Choroid plexus epithelial cell (primary cell): ENCODE measurements at places on chromosomes 13 and 19.

DNA sequence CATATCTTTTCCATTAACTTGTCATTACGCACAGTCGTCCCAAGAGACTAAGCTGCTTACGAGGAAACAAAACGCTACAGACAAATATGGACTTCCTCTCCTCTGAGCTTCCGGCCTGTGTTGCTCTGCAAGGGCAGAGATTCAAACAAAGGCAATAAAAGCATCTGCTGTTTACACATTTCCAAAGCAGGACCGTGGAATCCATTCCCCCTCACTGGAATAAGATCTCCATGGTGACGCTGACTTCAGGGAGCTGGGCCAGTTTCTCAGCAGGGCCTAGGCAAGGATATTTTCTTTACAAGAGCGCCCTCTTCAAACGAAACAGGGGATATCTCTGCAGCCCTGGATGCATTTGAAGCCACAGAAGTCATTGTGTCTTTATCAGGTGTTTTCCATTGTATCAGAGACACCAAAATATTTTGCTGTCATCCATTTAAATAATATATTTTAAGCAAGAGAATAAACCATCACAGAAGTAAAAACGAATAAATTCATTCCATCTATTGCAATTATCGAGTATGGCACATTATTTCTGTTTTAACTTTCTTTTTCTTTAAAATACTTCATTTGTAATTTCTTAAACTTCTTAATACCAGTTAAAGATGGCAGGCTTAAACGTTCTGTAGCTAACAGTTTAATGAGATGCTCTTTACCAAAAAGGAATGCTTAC is 177.5 kb downstream of the DCLK1 start:
- peak; percentile 91 for DNase-seq

- DNase-seq, result no peak
Measured at GRCh38 chr13:25192936-25193335, 20.8 kb upstream of the AMER2 start.

DNA sequence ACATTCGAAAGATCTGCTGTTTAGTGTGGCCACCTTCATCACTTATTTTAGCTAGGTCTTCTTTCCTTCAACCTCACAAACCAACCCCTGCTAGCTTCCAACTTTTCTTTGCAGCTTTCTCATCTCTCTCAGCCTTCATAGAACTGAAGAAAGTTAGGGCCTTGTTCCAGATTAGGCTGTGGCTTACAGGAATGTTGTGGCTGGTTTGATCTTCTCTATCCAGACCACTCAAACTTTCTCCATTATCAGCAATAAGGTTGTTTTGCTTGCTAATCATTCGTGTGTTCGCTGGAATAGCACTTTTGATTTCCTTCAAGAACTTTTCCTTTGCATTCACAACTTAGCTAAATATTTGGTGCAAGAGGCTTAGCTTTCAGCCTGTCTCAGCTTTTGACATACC is 44.7 kb downstream of the CARS2 start:
- DNase-seq, result peak; percentile 45

DNA sequence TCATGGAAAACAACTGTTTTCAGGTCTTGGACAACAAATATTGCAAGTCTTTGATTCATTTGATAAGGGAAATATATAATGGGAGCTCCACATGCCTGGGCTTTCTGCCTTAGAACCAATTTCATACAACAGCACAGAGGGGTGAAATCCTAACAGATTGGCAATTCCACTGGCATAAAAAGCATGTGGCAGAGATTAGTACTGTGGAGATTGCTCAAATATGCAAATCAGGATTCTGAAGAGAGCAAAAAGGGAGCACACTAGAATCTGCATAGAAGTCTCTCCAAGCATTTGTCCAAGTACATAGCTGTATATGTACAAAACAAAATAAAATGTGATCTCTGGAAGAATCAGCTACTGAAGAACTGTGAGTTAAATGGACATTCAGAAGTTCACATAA is 312.9 kb upstream of the SLITRK5 start:
- no peak for DNase-seq

GRCh38 chr13:69720278-69720983 is 387.2 kb upstream of the ATXN8OS start:
- no peak for DNase-seq

GRCh38 chr13:112905990-112906641 is 62.9 kb upstream of the MCF2L start:
- no peak for DNase-seq

DNA sequence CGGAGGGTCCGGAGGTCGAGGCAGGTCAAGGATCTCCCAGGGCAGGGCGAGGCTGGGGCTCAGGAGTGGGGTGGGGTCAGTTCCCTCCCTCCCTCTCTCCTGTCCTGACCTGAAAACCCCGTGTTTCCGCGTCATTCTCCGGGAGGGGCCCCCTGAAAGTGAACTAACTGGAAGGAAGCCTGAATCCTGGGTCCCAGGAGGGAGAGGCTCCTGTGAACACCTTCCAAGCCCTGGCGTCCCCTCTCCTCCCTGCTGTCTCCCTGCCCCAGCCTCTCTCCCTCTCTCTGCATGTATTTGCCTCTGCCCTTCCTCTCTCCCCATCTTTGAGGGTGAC is 741 bp upstream of the CADM4 start:
- DNase-seq, result no peak

- no peak for DNase-seq
Measured at GRCh38 chr19:13935765-13936510, 2.3 kb downstream of the PODNL1 start.

DNA sequence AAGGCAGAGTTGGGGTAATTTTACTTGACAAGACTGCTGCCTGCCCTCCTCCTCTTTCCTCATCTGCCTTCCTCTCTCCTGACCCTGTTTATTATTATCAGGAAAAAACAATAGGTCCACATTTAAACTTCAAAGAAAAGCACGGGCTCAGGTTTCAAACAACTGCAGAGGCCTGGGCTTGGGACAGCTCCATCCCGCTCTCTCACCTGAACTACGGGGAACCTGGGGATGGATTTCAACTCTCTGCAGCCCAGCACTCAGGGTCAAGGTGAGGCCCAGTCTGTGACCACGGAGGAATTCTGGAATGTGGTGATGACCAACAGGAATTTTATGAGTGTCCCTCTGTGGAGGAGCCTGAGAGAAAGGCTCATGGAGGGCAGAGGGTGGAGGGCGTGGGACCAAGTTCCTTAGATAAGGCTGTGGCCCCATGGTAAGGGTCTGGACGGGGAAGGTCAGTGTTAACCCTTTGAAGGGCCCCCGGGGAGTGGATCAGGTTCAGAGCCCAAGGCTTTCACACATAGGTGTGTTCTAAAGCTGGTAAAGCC is 220.8 kb upstream of the MAB21L1 start:
- no peak for DNase-seq
